ENCODE measurements at places on chromosomes 7 and 10.

DNA sequence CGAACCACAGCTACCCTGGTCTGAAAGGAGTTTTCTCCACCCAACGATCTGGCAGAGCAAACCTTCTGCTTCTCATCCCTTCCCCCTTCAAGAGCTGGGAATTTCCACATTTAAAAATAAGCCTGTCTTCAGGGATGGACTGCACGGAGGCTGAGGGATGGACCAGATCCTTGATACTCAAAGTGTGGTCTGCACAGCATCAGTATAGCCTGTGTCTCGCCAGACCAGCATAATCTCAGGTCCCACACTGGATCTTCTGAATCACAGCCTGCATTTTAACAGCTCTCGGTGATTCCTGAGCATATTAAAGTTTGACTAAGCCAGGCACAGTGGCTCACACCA is 7.1 kb downstream of the KCNMA1 start:
- DNase-seq = no peak

GRCh38 chr10:46546591-46547540 is 9.6 kb downstream of the GPRIN2 start:
- peak; percentile 35 for DNase-seq

- DNase-seq = no peak
These were observed 38.4 kb downstream of the ANK3 start for GRCh38 chr10:60351191-60351853.

- no peak for DNase-seq
These were observed 417.9 kb downstream of the RPS24 start for GRCh38 chr10:78451592-78451991.

DNA sequence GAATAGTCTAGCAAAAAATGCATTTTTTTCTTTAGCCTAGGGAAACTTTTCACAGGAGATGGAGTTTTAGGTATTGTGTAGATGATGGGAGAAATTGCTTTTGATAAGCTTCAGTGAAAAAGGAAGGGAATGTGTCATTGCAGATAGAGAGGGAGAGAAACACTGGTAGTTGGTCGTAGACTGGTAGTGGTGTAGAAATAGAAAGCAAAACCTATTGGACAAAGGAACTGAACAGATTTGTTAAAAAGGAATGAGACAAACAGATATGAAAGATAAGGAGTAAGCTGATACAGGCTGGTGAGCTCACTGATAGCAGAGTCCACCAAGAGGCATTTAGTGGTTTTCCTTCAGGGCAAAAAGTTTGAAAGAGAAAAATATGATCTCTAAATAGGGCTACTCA is 94.3 kb downstream of the ZEB1 start:
- DNase-seq = no peak

DNA sequence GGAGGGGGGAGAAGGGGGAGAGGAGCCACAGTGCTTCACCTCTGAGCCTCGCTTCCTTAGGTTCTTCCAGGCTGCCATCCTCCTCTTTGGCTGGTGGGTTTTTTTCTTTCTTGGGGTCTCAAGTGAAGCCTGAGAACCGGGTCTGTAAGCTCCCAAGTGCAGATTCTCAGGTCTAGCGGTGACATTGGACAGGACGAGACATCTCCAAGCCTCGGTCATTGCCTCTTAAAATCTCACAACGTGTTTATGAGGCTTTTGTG is 817 bp upstream of the IL15RA start:
- DNase-seq = no peak

DNA sequence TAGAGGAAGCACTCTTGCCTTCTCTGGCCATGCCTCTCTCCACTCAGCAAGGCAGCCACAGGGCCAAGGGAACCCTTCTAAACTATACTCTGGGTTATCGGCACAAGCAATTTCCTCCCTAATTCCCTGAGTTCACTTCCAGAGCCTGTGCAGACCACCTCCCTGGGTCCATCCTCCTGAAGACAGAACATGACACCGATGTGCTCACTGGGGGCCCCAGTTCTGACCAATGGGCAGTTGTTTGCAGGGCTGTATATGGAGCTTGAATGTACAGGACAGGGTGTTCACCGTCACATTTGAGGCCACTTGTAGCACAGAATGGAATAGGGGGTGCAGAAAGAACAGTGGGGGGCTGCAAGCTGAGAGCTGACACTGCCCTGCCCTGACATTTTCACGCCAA is 77.7 kb downstream of the TFEC start:
- no peak for DNase-seq

DNA sequence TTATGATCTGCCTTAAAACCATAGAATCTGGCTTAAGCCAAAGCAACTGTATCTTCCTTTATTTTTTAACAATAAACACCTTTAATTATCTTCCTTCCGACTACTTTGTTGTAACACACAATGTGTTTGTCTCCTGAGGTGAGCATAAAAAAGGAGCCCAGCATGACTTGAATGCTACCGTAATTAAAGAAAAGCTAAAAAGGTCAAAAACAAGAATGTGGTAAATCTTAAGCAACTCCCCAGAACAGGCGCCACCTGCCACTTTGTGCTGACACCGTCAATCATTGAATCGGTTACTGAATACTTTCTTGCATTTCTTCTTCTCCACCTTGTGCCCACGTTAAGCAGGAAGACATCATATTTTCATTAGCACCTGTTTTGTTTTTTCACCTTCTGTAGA is 569.9 kb upstream of the C7orf33 start:
- no peak for DNase-seq

DNA sequence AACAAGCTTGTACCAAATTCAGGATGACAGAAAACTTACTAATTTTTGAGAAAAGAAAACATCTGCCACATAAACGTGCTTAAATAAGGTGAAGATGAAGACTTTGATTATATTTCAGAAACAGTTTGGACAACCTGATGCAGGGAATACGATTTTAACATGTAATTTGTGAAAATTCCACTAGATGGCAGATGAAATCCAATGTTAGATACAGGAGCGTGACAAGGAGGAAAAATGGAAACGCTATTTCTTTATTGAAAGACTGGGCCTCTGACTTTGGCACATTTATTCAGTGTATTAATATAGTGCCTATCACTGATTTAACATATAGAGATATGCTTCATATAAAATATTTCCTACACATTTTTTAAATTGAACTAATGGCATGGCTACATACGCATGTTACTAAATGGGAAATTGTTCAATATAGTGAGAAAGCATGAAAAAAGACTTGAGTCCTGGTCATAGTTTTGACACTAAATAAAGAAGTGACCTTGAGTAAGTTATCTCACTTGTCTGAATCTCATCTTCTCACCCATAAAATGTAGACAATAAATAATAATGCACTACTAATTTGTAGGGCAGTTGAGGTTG is 60.7 kb downstream of the CD36 start:
- DNase-seq = no peak

DNA sequence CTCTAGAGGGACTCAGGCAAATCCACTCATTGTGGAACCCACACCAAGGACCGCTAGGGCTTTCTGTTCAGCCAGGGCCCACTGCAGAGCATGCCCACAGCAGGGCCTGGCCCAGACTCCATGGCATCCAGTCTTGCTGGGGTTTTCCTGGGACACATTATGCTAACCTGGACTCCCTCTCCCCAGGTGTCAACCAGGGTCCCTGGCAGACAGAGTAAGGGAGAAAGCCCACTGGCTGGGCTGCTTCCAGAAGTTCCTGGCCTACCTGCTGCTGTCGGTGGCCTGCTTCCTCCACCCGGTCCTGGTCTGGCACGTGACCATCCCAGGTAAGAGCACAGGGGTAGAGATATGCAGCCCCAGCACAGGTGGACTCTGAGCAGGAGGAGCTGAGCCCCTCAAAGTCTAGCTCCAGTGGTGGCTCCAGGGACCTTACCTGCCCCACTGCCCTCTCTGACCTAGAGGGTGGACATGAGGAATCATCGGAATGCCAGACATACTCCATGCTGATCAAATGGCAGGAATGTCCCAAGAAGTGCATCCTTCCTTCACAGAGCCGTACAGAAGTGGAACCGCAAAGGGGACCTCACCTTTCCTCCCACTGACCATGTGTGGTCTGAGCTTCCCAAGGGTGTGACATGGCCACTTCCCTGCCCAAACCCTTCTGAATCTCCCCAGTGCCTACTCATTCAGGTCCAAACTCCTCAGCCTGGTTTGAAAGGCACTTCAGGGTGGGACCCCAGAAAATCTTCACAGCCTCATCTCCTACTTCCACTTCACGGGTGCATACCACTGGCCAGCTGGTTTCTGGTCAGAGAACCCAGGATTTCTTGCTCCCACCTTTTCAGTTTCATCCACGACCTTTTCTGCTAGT is 22.5 kb downstream of the TMEM72 start:
- DNase-seq = no peak

- DNase-seq = no peak
These were observed 222.5 kb upstream of the PITRM1 start for GRCh38 chr10:3395041-3395440.

DNA sequence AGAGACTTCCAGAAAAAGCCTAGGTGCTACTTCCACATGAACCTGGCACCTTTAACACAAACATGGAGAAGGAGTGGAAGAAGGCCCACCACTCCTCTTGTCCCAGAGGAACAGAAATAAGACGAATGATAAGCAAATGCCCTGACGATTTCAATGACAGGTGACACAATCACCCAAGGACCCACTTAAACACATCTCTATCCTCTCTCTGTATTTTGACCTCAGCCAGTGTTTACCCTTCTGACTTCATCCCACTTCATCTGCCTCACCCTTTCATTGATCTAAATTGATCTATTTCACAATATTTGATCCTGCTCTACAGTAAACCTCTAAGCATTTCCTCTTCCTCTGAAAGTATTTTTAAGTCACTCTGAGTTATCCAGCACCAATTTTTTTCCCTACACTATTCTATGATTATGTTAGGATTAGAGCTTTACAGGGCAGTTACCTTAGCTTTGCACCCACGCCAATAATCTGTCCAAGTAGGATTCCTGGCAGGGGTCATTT is 9.1 kb downstream of the GOT1 start:
- no peak for DNase-seq

DNA sequence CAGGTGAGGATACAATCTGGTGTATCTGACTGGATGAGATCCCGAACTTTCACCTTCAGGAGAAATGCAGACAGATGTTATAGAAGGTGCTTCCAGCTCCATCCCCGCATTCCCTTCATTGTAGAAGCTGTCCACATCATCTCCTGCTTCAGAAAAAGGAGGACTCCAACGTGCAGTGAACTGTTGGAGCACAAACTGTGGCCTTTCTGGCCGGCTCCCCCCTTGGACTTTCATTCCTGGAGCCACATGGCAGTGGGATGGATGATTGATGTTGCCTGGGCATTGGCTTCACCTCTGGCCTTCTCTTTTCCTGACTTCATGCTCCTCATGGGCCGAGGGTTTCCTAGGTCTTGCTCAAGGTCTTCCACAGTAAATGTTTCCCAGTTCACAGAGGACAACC is 29.6 kb upstream of the ZNF273 start:
- DNase-seq = no peak

GRCh38 chr10:26960308-26960707 is 99.5 kb upstream of the ABI1 start:
- DNase-seq = no peak

DNA sequence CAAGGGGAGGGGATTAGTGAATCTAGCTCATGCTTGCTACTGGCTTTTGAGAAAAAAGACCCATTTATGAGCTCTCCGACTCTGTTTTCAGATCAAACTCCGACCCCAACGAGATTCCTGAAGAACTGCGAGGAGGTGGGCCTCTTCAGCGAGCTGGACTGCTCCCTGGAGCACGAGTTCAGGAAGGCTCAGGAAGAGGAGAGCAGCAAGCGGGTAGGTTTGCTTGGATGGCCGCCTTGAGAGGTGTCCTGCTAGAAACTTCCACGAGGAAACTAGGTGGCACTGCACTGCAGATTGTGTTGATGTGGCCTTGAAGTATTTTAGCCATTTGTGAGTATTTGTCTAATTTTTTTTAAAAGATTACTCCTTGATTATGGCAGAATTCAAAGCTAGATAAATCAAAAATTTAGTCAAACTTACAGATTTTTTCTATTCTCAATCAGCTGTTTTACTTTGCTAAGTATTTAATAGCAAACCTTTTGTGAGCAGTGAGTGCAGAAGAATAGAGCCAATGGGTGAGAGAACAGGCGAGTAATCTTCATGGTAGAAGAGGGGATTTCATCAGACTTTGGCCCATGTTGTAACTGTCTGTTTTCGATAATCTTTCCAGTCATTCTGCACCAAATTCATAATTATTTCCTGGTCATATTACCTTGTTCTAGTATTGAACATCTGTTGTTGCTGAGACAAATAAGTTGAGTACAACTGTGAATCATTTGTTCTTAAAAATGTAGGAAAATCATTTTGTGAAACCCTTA is 95.4 kb downstream of the CREB5 start:
- DNase-seq = no peak

- no peak for DNase-seq
These were observed 27.9 kb downstream of the FGFR2 start for GRCh38 chr10:121570315-121570714.

GRCh38 chr7:141610671-141611070 is 59.5 kb downstream of the AGK start:
- no peak for DNase-seq

- no peak for DNase-seq
These were observed 6.1 kb downstream of the ZNF277 start for GRCh38 chr7:112212571-112212970.

- peak; percentile 26 for DNase-seq
These were observed 33.6 kb downstream of the DNMBP start for GRCh38 chr10:99975942-99976809.

- DNase-seq = no peak
These were observed 39.1 kb downstream of the VOPP1 start for GRCh38 chr7:55533050-55533728.

- DNase-seq = no peak
These were observed 527.4 kb upstream of the VSTM2A start for GRCh38 chr7:54014765-54015164.

DNA sequence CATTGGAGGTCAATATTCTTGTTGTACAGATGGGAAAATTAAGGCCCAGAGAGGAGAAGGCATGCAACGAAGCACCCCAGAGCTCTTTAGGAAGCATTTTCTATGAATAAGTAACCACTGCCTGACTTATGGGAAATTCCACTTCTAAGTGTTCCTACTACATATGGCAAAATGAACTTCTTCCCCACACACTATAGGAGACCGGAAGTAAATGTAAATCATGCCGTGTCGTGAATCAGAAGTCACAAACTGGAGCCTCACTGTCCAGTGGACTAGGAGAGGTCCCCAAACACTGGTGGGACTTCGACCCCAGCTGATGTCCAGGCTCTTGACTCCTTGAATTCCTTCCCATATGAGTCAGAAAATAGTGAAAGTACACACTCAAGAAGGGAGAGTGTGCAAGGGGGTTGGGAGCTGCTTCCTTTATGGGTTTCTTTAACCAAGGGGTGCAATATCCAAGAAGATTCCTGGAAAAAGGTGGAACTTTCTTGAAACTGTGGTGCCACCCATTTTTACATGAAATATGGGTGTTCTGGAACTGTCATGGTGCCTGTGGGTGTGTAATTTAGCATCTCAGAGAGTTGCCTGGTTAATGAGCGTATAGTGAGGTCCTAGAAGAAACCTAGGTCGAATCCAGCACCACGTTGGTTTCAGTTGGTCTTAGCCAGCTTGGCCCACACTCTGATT is 6.7 kb downstream of the RASSF4 start:
- no peak for DNase-seq

GRCh38 chr10:116038259-116038658 is 234.7 kb downstream of the GFRA1 start:
- DNase-seq = peak; percentile 71

GRCh38 chr10:101258179-101258885 is 29.1 kb upstream of the LBX1 start:
- DNase-seq = no peak
